GF-D8 (cell line): ENCODE measurements at places on chromosomes 6 and 20.

DNA sequence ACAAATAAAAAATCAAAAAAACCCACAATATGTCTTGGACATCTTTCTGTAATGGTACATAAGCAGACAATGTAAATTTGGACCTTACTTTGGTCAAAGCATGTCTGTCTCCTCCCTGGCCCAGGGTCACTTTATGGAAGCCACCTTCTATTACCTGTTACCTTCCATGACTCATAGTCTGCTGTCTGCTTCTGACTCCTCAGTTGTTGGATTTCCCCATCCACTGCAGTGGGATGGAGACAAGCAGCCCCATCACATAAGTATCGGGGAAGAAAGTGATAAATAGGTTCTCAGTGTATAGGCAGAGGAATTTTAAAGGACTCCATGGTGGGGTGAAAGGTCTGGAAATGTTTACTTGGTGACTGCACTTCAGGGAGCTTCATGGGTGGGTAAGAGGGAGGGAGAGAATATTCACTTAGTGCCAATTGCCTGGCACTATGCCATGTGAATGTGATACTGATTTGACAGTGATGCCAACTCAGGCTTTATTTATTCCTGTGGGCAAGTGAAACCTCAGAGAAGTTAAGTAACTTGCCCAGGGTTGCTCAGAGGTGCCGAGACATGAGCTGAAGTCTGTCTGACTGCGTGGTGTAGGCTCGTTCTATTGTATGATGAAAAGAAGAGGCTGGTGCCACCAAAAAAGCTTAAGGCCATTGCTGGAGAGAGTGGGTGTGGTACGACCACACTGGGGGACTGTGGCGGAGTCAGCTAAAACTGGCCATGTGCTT lies 175.6 kb upstream of the RNF24 start:
- no peak for DNase-seq

DNA sequence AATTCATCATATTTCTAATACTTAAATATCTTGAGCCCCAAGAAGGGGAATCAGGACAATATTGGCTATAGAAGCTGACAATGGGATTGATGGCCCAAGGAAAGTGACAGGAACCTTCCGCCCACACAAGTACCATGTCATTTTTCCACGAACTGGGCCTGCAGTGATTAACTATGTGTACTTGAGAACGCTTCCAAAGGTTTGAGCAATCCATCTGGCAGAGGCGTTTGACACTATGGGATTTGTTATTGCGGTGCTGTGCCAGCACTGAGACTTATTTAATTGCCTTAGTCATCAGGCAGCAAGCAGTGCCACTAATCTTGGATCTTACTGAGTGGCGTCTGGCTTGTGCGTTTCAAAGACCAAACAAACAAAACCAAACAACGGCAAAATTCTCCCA lies 135.6 kb upstream of the UST start:
- DNase-seq = no peak

GRCh38 chr6:100338090-100338489 lies 126.6 kb downstream of the SIM1 start:
- no peak for DNase-seq

DNA sequence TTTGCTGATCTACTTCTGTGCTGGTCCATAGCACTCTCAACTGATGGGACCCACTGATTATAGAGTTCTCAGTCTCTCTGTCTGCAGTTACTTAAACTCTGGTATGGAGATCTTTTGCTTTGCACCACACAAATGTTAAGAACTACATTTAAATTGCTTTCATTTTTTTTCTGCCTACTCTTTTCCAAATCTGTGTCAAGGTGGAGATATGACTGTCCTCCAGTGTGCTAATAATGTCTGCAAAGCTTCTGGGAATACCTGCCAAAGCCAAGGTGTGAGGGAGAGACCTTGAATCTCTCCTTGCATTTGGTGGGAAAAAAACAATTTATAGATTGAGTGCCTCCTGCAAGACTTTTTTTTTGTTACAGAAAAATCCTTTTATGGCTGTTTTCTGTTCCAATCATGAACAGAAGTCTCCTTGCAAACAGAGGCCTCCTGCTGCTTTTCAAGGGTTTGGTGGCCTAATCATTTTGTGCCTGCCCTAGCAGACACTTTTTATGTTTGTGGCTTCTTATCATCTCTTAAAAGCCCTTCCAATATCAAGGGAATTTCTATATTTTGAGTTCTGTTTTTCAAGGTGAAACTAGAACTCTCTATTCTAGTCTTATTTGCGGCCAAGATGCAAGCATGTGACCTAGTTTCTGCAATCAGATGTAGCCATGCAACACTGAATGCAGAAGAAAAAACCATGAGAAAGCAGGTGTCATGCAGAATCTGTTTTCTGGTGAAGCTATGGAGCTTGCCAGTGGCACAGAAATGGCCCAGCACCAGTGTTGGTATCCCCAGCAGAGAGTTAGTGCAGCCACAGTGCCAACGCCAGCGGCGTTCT lies 23.2 kb upstream of the AKIRIN2 start:
- DNase-seq = no peak

GRCh38 chr6:78947529-78947928 lies 80.2 kb downstream of the IRAK1BP1 start:
- no peak for DNase-seq

GRCh38 chr20:33915726-33916331 lies 77.9 kb upstream of the RALY start:
- DNase-seq = no peak

DNA sequence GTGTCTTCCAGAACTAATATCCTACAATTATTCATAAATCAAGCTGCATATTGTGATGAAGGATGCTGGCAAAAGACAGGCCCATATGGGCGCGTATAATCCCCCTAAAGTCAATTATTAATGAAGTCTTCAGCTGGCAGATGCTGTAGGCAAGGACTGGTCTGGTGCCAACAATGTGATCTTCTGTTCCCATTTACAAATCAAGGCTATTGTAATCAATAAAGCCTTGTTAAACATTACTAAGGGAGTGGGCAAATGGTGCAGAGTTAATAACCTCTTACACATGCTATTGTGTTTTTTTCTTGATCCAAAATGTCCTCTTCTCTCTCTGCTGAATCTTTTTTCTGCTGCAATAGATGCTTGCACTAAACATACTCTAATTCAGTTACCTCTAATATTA lies 119.0 kb downstream of the ALDH8A1 start:
- no peak for DNase-seq

- no peak for DNase-seq
Measured at GRCh38 chr20:50026746-50027575, 44.2 kb downstream of the SNAI1 start.

GRCh38 chr6:7155871-7156579 lies 48.3 kb downstream of the RREB1 start:
- DNase-seq = no peak

- no peak for DNase-seq
Measured at GRCh38 chr6:12717356-12717755, 789 bp downstream of the PHACTR1 start.
